ENCODE measurements at places on chromosomes 5 and 9.

DNA sequence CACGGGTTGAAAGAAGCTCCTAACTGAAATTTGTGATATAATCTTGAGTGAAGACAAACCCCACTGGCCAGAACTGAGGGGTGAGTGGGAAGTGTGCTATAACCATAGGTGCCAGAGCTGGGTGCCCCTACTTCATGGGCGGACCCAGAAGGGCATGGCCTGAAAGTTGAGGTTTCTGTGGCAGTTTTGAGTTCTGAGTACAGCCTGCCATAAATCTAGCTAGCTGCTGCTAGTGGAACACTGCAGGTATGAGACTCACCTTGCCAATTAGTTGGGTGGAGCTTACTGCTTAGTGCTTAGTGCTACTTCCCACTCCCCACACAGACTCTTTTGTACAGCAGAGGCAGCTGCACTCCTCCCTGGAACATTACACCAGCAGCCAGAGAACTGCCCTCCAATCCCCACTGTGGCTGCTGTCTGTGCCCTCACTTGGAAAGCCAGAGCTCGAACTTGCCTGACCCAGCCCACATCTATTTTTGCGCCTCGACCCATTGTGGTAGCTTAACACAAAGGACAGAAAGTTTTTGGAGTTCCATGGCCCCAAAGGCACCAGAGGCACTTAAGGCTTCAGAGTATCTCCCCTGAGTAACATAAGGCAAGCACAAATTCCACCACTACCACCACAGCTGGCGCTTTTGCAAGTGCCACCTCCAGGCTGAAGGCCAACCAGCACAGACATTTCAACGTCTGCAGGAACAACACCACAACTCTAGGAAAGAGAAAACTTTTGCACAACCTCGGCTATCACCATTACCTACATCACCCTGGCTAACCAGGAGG is 27.1 kb upstream of the PTGER4 start:
- H3K27me3 ChIP-seq: no peaks in the 10 kb centered on the region
- H3K36me3 ChIP-seq: no peaks in the 10 kb centered on the region
- no peak for DNase-seq
- peak overlapping the region; percentile 85 for H3K27ac ChIP-seq
- peak overlapping the region; percentile 59 for H3K4me3 ChIP-seq

GRCh38 chr9:71308454-71308853 is 187.0 kb upstream of the TRPM3 start:
- DNase-seq: no peak
- peaks cover 1% of the 10 kb centered on the region for H3K36me3 ChIP-seq
- H3K4me1 ChIP-seq: no peaks in the 10 kb centered on the region
- H3K4me3 ChIP-seq: no peak overlapping the region

- no peaks in the 10 kb centered on the region for H3K4me1 ChIP-seq
- H3K27ac ChIP-seq: no peak overlapping the region
- peaks cover 2% of the 10 kb centered on the region for H3K36me3 ChIP-seq
- peaks cover 44% of the 10 kb centered on the region for H3K27me3 ChIP-seq
These were observed 54.5 kb downstream of the CFAP77 start for GRCh38 chr9:132464547-132464946.

GRCh38 chr9:128070874-128071273 is 2.8 kb downstream of the SLC25A25 start:
- no peaks in the 10 kb centered on the region for H3K27me3 ChIP-seq
- peak overlapping the region; percentile 92 for H3K27ac ChIP-seq
- peaks cover 2% of the 10 kb centered on the region for H3K36me3 ChIP-seq
- no peak overlapping the region for H3K4me3 ChIP-seq

DNA sequence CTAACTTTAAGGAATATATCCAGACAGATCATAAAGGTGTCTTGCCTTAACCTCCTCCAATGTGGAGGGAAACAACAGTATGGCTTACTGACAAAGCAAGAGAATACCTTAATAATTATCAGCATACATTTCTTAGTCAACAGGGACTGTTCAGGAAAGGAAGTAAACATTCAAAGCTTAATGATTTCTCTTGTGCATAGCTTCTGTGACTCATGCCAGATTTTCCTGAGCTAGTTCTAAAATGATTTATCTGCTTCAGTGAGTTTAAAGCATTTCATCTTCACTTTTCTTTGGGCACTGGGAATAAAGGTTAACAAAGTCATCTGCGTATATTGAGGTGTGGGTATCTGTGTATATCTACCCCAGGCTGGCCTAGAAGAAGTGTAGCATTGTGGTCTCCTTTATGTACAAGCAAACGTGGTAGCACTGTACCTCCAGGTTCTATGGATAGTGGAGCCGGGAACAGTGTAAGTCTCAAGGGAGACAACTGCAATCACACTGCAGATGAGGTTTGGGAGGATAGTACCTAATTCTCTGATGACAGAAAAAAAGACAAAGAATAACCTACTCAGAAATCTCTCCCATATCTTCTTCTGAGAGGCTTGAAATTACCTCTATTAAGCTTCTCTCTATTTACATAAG is 284.1 kb downstream of the HCN1 start:
- no peaks in the 10 kb centered on the region for H3K27me3 ChIP-seq
- no peaks in the 10 kb centered on the region for H3K4me1 ChIP-seq
- H3K36me3 ChIP-seq: no peaks in the 10 kb centered on the region
- DNase-seq: no peak
- no peak overlapping the region for H3K4me3 ChIP-seq
- H3K27ac ChIP-seq: no peak overlapping the region

DNA sequence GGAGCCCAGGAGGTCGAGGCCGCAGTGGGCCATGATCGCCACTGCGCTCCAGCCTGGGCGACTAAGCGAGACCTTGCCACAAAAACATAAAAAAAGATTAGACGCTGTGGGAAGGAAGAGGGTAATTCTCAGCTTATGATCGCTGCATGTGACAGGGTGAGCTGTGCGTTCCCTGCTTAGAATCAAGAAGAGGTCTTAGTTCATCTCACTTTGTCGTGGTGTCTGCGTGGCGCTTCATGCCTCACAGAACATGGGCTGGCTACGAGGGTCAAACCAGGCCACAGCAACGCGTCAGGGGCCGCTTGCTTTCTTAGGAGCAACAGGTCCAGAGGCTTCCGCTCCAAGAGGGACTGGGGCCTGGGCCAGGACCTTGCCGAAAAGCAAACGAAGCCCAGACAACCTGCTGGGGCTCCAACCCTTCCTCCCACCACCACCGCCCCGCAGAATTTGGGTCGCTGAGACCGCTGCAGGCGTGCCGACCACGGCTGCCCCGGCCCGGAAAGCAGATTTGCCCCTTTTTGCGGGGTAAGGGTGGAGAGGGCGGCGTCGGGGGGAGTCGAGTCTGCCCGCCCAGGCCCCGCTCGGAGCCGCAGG is 10.0 kb upstream of the GRIN1 start:
- H3K27ac ChIP-seq: peak overlapping the region; percentile 90
- H3K4me1 ChIP-seq: peaks cover 30% of the 10 kb centered on the region
- peaks cover 7% of the 10 kb centered on the region for H3K27me3 ChIP-seq
- H3K4me3 ChIP-seq: peak overlapping the region; percentile 79
- no peak for DNase-seq

GRCh38 chr9:115495052-115495635 is 377.2 kb upstream of the TNC start:
- H3K4me3 ChIP-seq: no peak overlapping the region
- no peak for DNase-seq
- no peaks in the 10 kb centered on the region for H3K36me3 ChIP-seq
- no peaks in the 10 kb centered on the region for H3K4me1 ChIP-seq

DNA sequence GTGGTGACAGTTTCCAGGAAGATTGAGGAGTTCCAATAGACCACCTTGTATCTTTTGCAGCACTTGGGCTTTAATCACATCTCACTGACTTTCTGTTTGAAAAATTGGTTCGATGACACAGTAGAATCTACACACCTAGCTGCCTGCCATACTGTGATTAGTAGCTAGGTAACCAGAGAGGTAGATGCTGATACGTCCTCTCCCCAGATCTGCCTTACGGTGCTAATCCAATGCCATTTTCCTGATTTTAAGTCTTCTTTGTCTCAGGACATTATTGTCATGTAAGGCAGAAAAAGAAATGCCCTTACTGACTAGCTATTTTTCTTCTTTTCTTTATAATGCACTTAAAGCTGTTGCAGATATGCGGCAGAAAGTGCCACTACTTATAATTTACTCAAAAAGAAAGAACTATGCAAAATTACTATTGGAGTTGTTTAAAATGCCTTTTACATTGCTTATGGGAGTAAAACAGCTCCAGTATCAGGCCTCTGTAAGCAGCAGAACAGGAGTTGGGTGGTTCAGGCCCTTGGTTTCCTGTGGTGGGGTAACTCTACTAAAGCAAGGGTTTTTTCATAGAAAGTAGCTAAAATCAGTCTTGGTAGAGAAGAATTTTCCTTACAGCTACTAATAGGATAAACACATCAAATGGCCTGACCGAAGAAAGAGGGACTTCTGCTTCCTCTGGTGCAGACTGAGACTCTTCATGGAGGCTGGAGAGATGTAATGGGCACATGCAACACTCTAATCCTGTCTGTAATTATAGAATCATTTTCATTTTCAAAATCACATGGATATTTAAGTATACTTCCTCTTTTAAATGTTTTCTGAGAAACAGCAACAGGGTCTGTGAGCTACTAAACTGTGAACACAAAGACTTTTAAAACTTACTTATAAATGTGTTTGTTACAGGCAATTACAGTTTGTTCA is 177.2 kb downstream of the MAPKAP1 start:
- no peak for DNase-seq
- no peaks in the 10 kb centered on the region for H3K27me3 ChIP-seq
- H3K4me1 ChIP-seq: peaks cover 19% of the 10 kb centered on the region
- H3K4me3 ChIP-seq: no peak overlapping the region
- peaks cover 1% of the 10 kb centered on the region for H3K36me3 ChIP-seq

DNA sequence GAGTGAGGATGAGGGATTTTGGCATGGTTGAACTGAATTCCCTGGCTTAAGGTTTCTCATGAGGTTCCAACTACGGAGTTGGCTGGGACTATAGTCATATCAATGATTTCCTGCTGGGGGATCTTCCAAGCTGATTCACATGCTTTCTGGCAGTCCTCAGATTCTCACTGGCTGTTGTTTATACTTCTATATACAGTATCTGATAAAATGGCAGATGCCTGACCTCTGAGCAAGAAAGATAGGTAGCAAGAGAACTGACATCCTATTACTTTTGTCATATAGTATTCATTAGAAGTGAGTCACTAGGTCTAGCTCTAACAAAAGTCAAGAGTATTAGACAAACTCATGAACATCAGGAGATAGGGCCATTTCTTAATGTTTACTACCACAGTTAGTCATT is 440.9 kb upstream of the EDIL3 start:
- H3K27me3 ChIP-seq: no peaks in the 10 kb centered on the region
- peaks cover 3% of the 10 kb centered on the region for H3K36me3 ChIP-seq
- no peak for DNase-seq
- no peaks in the 10 kb centered on the region for H3K4me1 ChIP-seq
- no peak overlapping the region for H3K27ac ChIP-seq
- no peak overlapping the region for H3K4me3 ChIP-seq

- no peaks in the 10 kb centered on the region for H3K27me3 ChIP-seq
- H3K4me1 ChIP-seq: no peaks in the 10 kb centered on the region
- H3K36me3 ChIP-seq: no peaks in the 10 kb centered on the region
- DNase-seq: no peak
- no peak overlapping the region for H3K27ac ChIP-seq
These were observed 517.2 kb downstream of the CAAP1 start for GRCh38 chr9:26375448-26375847.

DNA sequence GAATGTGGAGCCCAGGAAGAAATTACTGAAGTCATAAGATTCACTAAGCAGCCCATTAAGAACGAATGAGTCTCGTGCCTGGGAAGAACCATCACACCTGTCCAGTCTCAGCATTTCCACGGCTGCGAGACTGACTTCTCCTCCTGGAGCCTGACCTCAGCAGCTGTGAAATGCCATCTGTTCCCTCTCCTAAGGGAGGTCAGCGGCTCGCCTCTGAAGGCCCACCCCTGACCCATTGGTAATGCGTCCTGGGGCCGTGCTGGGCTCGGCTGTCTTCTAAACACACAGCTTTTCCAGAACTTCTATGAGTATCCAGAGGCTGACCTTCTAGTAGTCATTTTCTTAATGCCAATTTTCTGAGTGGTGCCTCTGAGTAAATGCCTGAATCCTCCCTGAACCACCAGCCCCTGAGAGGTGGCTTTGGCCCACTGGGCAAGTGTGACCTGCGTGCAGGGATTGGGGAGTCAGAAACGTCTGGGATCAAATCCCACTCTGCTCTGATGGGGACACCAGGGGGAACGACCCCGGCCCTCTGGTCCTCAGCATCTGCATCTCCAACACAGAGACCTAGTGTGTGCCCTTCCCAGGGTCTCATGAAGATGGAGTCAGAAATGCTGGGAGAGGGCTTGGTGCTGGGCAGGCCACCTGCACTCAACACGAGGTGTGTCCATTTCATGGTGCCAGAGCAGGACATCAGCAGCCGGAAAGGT is 5.7 kb downstream of the SLC6A3 start:
- DNase-seq: no peak
- H3K27ac ChIP-seq: no peak overlapping the region
- no peak overlapping the region for H3K4me3 ChIP-seq
- peaks cover 60% of the 10 kb centered on the region for H3K27me3 ChIP-seq
- H3K4me1 ChIP-seq: no peaks in the 10 kb centered on the region

DNA sequence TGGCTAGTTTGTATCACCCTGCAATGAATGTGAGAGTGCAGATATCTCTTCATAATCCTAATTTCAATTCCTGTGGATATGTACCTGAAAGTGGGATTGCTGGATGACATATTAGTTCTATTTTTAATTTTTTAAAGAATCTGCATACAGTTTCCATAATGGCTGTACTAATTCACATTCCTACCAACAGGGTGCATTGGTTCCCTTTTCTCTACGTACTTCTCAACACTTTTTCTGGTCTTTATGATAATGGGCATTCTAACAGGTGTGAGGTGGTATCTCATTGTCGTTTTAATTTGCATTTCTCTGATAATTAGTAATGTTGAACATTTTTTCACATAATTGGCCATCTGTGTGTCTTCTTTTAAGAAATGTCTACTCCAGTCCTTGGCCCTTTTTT is 927.5 kb downstream of the DTWD2 start:
- no peaks in the 10 kb centered on the region for H3K4me1 ChIP-seq
- H3K4me3 ChIP-seq: no peak overlapping the region
- H3K36me3 ChIP-seq: no peaks in the 10 kb centered on the region

GRCh38 chr9:137218754-137219271 is 3.2 kb downstream of the RNF208 start:
- H3K4me3 ChIP-seq: no peak overlapping the region
- peaks cover 11% of the 10 kb centered on the region for H3K36me3 ChIP-seq
- no peak for DNase-seq

DNA sequence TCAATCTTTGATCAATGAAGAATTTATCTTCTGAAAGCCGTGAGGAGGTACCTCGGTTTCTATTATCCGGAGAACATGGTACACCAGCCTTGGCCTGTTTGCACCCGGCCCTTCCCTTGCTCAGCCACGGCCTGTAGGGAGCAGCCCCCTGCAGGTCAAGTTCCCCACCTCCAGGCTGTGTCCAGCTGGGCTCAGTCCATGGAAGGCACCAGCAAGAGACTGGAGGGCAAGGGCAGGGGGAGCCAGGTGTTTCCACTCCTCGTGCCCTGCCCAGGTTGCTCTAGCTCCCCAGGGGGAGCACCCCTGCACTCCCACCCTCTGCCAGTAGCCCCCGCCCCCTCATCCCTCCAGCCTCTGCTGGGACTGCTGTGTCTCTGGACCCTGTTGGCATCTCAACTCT is 87.3 kb upstream of the ADAMTS2 start:
- H3K27ac ChIP-seq: no peak overlapping the region
- H3K4me1 ChIP-seq: no peaks in the 10 kb centered on the region
- peaks cover 16% of the 10 kb centered on the region for H3K27me3 ChIP-seq
- H3K4me3 ChIP-seq: no peak overlapping the region
